ENCODE measurements at places on chromosomes 5 and 9.

DNA sequence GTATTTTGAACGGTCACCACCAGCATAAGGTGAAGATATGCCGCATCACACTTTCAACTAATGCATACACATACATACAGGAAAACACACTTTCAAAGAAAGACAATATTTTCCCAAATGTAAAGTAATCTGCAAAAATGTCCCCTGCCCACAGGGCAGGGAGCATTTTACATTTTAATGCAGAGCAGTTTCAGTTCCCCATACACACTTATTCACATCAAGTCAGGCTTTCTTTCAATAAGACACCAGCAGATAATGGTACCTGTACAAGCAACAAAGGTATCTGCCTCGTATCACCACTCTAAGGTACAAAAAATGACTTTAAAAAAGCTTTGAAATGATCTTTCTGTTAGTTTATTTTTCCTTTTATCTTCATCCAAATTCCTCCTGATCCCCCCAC, 247.1 kb upstream of the CCNG1 start:
- no peak for DNase-seq

DNA sequence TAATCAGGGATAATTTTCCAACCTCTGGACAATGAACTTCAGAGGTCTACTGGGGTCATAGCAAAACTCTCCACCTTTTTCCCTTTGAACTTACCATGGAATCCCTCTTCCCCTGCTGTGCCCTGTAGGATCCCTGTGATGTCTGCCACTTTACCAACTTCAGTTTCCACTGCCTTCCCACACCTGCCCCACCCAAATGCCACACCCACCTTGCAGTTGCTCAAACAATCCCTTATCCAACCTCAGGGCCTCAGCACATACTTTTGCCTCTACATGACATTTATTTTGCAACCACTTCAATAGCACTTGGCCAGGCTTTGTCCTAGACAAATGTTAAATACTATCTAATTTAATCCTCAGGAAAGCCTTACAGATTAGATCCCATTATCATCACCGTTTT, 463.7 kb upstream of the WWC1 start:
- DNase-seq = no peak

- DNase-seq = no peak
These were observed 131.9 kb downstream of the CWC27 start for GRCh38 chr5:64900618-64901017.

DNA sequence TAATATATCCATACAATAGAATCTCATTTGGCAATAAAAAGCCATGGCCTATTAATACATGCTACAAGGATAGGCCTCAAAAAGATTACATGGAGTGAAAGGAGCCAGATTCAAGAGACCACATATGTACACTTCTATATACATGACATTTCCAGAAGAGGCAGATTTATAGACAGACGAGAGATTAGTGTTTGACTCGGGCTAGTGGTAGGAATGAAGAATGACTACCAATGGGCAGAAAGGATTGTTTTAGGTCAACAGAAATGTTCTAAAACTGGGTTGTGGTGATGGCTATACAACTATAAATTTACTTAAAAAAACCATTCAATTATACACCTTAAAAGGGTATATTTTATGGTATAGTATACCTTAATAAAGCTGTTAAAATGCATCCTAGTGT, 41.9 kb downstream of the SETX start:
- DNase-seq = no peak

DNA sequence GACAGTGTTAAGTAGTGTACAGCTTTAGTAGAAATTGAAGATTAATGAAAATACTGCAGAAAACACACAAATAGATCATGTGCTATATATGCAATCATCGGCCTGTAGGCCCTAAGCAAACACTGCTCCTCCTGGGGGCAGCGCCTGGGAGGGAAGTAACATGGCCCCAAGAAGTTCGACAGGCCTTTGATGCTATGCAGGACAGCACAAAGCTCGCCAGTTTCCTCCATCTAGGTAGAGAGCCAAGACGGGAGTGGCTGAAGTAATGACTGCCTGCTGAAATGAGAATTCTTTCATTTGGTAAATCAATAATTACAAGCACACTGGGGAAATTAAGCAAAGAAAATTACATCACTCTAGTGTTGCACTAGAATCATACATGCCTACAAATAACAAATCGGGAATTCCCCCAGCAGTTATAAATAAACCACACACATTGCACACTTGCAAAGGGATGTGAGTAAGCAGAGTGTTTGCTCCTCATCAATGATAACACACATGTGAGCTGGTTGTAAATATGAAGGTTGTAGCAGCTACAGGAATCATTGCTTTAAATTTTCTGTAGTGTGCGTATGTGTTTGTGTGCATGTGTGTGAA, 219.9 kb upstream of the NFIL3 start:
- no peak for DNase-seq

- DNase-seq = no peak
These were observed 61.4 kb upstream of the AFAP1L1 start for GRCh38 chr5:149210225-149210624.

DNA sequence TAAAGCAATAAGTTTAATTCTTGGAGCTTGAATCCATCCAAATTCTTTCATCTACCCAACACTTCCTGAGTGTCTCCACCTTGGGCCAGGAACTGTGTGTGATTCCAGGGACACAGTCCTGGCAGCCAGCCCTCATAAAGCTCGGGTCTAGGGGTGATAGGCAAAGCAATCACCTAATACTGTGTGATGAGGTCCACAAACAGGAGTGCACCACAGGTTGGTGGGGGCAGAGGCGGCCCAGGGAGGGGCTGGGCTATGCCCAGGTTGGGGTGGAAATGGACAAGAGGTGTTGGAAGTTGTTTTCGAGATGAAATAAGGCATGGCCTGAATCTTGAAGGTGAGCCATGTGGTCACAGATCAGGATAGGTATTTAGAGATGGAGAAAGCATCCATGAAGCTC, 133.9 kb upstream of the PTCH1 start:
- DNase-seq = no peak

- DNase-seq = no peak
These were observed 2309.5 kb upstream of the C9orf72 start for GRCh38 chr9:29882767-29883166.

DNA sequence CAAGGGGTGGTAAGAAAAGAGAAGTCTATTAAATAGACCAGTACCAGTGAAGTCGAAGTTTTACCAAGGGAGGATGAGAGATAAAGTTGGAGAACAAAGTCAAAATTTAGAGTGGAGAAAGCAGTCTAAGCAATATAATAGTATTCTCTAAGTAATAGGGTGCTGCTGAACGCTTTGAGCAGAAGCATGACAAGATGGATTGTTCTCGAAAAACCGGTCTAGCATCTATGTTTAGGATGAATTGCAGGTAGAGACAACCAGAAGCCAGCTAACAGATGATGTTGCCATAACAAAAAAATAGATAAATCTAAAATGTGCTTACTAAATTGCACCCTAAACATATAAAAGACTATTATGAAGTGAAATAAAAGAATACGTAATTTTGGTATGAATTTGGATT, 237.0 kb downstream of the PRELID2 start:
- DNase-seq = no peak

DNA sequence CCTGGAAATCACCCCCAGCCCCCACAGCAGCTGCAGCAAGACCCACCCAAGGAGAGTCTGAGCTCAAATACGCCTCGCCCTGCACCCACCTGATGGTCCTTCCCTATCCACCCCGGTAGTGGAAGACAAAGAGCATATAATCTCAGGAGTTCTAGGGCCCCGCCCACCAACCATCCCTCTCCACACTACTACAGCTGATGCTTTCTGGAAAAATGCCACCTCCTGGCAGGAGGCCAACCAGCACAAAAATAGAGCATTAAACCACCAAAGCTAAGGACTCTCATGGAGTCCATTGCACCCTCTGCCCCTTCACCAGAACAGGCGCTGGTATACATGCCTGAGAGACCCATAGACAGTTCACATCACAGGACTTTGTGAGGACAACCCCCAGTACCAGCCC, 22.5 kb upstream of the NIPSNAP3A start:
- no peak for DNase-seq

DNA sequence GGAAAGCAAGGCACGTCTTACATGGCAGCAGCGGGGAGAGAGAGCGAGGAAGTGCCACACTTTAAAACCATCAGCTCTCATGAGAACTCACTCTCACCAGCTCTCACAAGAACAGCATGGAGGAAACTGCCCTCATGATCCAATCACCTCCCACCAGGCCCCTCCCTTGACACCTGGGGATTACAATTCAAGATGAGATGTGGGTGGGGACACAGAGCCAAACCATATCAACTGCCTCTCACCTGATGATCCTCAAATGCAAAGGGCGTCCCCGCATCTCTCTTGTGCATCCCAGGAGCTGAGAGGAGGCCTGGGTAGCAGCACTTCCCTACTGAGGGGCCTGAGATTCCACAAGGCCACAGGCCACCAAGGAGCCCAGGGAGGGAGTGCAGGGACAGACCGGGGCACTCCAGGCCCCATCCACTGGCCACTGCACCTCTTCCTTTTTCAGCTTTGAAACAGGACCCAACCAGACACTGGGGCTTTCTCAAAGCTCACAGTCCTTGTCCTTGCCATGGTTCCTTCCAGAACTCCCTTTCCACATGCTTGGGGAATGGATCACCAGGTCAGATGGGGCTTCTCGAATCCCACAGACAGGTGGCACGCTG, 54.5 kb upstream of the IL17B start:
- no peak for DNase-seq

DNA sequence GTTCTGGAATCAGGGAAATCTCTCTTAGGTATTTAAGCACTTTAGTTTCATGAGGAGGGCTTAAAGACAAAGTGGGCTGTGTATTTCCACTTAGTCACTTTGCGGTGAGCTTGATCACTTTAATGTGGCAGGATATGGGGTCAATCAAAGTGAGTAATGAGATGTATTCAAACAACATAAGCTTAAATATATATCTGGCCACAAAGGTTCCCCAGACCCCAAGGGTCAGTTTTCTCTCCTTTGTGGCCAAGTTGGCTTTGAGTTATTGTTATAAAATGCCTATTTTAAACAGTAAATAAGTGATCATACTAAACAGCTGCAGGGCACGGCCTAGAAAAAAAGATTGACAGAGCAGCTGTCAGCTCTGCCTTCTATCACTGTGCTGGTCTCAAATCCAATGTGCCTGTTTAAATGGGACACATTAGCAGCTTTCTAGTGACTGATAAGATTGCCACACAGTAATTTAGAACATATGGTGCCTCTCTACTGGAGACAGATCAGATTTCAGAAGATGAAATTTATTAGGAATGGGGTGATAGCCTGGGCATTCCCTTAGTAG, 363.9 kb downstream of the AGTPBP1 start:
- DNase-seq = no peak

- no peak for DNase-seq
These were observed 77.8 kb downstream of the SLC38A9 start for GRCh38 chr5:55634209-55634805.

- DNase-seq = no peak
These were observed 60.0 kb downstream of the CSNK1G3 start for GRCh38 chr5:123571927-123572326.

- no peak for DNase-seq
These were observed 22.2 kb upstream of the GLDC start for GRCh38 chr9:6667633-6668280.

GRCh38 chr5:59758566-59758965, 135.0 kb downstream of the PDE4D start:
- DNase-seq = no peak

DNA sequence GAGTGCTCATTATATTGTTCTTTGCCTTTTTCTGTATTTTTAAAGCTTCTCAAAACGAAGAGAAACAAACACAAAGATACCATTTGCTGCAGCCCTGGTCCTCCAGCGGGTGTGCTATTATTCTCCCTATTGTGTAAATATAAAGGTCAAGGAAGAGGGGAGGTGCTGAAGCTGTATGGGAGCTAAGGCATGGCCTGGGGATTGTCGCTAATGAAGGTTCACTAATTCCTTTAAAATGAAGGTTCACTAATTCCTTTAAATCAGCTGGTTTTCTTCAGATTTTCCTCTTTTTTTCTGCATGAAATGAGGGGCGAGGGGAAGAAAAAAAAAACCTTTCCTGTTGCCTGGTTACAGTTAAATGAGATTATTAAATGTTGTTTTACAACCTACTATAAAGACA, 74.5 kb upstream of the MAP1B start:
- DNase-seq = no peak

GRCh38 chr5:102865171-102865509, 110.0 kb downstream of the PAM start:
- DNase-seq = no peak

DNA sequence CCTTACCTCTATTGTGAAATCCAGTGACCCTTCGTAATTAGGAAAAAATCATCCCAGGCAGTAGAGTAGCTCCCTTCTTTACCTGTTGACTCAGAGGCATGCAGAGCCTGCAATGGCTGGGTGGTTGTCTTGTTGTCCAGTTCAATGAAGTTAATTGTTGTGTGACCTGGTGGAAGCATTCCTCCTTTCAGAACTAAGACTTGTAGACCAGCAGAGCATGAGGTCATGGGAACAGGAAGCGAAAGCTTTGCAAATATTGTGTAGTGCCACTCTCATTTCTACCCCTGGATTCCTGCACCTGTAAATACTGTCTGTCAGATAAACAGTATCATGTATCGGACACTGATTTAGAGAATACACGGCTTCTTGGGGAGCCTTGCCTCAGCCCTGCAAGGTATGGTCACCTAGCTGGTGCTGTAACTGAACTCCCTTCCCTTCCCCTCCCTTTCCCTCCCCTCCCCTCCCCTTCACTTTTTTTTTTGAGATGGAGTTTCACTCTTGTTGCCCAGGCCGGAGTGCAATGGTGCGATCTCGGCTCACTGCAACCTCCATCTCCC, 5.7 kb upstream of the PRXL2C start:
- no peak for DNase-seq

DNA sequence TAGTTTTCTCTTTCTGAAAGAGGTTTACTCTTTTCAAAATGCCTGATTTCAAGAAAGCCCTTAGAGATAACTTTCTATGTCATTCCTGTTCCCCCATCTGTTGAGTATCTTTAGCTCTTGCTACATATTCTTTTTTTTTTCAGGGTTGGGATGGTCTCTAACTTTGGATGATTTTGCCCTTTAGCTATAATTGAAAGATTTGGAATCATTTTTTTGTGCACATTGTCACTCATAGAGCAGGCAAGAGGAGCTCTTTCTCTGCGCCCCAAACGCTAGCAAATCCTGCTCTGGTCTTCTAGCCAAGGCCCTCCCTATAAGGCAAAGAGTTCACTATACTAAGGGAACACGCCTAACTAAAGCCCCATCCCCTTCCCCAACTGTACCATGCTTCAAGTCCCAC, 316.9 kb downstream of the TMEM232 start:
- no peak for DNase-seq

GRCh38 chr9:715300-715699, 126.2 kb upstream of the DMRT1 start:
- DNase-seq = no peak

DNA sequence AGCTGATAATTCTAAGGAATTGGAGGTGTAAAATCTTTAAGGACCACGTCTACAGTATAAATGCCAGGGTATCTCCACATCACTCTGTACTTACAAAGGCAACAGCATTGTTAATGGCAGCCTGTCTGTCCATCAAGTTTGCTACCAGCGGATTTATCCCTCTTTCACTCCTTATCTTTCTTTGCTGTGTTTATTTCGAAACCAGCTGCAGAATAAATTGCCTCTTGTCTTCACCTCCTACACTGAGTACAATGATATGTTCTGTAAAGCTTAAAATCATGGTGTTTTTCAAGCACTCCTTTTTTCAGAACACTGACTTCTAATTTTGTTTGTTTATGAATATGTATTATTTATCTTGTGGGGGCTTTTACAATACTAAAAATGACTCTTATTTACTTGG, 1088.1 kb downstream of the NR2F1-AS1 start:
- no peak for DNase-seq

- no peak for DNase-seq
These were observed 81.2 kb downstream of the MRPS27 start for GRCh38 chr5:72238712-72239445.
